ENCODE measurements at places on chromosomes 5 and 9.

- no peak for DNase-seq
Measured at GRCh38 chr5:143672806-143673205, 139.2 kb upstream of the HMHB1 start.

DNA sequence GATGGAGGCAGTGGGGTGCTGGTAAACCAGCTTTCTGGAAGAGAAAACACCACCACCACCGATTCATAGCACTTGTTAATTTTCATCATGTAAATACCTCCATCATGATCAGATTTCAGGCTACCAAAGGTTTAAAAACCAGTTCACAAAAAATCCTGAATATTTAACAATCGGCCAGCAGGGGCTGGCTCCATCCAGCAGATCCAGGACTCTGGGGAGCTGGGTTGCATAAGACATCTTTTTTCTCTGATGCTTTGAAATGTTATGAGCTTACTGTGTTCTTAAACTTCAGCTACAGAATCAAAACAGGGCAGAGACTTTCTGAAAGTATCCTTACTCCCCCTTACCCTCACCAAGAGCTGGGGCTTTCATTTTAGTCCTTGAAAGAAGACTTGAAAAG, 14.6 kb upstream of the RNF183 start:
- DNase-seq = no peak

DNA sequence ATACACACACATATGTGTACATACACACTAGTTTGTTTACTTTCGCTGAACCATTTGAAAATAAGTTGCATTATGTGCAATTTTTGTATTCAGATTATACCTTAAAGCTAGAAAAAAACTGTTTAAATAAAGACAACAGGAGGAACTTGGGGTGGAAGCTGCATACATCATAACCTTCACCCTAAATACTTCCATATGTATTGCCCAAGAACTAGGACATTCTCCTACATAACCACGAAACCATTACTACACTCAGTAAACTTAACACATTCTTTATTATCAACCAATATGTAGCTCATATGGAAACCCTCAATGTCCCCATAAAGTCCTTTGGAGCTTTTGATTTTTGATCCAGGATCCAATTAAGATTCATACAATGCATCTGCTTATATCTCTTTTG, 83.3 kb downstream of the GIN1 start:
- DNase-seq = no peak

DNA sequence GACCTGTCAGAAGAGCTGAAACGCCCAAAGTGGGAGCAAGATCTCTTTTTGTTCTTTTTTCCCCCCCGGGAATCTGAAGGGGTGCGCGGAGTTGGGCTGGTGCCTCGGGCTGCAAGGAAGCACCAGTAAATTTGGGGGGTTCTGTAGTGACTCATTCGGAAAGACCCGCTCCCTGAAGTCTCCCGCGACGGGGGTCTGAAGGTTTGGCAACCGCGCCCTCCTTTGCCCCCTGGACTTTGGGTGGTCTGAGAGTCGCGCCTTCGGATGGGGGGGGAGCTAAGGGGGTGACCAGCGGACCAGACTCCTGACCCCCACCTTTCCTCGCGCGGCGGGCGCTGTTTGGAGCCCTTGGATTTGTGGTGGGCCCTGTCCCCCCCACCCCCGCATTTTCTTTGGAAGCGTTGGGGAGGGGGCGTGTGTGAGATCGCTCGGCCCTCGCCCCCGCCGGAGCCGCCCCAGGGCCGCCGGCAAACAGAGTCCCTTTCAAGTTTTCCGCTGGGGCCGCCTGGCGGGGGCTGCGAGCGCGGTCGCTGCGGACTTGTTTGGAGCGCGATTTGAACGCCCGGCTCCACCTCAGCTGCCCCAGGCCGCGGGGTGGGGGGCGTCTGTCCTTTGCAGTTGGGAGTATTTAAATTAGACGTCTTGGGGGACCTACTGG, 2.0 kb downstream of the CXXC5 start:
- DNase-seq = peak; percentile 74

DNA sequence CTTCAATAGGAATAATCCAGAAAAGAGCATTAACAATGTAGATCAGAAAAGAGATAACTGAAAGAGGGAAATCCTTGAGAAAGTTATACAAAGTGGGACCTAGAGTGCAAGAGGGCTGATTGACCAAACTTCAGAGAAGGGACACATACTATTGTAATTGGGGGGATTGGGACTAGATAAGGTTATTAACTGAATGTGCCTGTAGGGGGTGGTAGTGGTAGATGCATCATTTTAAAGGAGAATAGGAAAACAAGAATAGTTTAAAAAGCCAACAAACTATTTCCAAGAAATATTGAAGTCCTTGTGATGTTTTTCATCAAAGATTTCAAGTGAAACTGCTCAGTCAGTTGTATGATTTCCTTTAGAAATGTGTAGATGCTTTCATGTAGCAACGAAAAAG, 468.5 kb downstream of the TAF11L14 start:
- no peak for DNase-seq

GRCh38 chr5:91514400-91514799, 131.3 kb upstream of the ARRDC3 start:
- DNase-seq = no peak
